CD4-positive, alpha-beta T cell treated with Interleukin-15 for 4 hours (primary cell): ENCODE measurements at places on chromosomes 12 and 14.

DNA sequence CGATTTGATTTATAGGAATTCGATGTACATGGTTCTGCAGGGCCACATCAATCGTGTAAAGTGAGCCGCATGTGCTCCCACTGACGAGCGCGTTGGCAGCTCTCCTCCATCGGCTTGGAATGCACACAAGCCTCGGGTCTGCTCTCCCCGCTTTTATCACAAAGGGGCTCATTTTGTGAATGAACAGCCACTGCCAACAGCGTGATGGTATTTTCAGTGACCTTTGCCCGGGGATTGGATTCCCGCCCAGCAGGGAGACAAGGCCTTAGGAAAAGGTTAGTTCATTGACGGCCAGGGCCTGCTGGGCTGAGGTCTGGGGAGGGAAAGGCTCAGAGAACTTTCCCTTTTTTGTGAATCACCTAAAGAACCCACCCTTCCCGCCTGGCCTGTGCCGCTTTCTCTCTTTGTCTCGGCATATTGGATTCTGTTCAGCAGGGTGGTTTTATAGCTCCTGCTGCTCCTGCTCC lies 232.1 kb downstream of the MSRB3 start:
- no peak for DNase-seq

DNA sequence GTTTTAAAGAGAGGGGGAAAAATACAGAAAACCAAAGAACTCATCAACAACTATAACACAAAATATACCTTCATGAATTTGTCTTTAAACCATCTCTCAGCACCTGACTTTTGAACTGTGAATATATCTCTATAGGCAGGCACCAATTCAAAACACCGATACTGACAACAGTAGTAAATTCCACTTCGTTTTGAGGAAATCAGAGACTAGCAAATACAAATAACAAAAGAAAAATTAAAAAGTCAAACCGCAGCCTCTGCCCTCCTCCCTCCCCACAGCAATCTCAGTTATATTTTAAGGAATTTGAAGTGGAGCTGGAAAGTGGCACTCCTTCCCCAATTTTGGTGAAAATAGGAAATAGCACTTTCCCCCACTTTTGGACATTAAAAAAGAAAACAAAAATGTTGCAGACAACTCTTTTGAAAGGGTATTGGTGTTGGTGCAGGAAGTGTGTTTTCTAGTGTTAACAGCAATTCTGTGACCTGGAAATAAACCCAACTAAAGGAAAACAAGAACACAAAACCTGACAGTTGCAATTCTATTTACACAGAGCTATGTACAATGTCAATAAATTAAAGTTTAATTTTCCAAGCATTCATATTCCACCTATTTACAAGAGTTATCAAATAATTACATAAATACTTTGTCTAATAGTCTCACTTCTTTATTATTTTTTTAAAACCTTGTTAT lies 13.5 kb downstream of the TBX3 start:
- DNase-seq, result no peak

DNA sequence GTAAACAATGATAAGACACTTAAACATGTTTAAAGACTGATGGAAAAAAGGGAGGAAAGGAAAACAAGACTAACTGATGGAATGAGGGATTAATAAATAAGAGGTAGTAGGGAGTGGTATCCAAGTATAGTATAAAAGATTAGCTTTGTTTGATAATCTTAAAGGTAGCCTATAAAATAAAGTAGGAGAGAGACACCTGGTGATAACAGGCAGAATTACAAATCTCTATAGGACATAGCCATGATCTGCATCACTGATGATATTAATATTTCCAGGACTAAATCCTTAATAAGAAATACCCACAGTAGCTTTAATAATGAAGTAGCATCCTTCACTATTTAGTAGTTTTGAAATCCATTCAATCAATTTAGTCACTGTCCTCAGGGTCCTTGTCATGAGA lies 30.4 kb downstream of the DLGAP5 start:
- peak; percentile 59 for DNase-seq

- no peak for DNase-seq
Observed at GRCh38 chr12:105280966-105281693, 45.2 kb upstream of the APPL2 start.

DNA sequence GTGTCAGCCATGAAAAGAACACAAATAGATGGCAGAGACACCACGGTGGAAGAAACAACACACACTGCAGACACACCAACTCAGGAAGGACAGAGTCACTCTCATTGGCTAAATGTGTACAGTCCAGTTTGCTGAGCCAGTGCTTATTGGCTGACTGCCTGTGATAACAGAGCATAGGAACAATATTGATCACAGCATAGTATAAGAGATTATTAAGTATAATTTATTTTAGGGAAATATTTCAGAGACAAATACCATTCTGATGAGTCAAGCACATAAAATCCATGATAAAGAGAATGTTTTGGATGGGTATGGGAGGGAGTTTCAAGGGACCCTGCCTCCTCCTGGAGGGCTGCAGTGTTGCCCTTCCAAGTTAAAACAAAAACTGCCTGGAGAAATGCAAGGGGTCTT lies 50.9 kb downstream of the BTG1 start:
- no peak for DNase-seq

DNA sequence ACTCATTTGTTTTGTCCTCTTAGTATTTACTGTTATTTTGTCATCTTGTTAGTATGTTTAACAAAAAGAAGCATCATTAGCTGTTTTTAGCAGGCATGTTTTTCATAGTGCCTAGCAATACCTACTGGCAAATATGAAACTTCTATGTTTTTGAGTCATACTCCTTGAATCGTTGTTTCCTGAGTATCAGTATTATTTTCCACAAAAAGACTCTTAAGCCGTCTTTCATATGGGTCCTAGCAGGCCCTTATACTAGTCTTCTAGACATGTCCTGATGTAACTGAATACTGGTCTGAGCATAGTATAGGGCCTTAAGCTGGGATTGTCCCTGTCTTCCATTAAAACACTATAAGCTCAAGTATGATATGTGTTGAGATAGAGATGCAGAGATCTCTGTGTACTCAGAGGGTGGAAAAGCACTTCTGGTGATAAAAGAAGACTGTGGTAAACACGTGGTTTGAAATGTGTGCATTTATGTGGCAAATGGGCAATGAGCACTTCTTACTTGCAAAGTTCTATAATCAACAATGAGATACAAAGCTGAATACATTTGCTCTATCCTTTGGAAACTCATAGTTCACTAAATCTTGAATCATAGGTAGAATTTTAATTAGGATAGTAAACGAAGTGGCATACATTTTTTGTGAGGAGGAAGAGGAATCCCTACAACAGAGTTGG lies 348.8 kb downstream of the PDZRN4 start:
- DNase-seq, result no peak

GRCh38 chr14:55097881-55098560 lies 31.0 kb upstream of the LGALS3 start:
- peak; percentile 52 for DNase-seq

DNA sequence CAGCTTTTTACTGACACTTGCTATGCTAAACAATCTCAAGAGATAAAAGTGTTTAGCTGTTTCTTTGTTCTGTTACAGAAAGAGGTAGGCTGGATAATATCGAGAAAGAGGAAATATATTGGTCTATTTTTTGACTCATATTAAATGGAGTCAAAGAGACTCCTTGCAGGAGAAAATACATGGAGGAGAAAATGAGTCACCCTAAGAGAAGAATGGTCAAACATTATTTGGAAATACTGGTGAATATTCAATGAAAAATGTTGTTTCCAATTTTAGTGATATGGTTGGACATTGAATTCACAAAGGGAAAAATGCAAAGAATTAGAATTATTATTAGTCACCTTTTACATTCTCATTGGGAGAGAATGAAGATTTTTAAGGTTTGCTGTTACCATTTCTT lies 3.2 kb downstream of the KCNJ8 start:
- no peak for DNase-seq

DNA sequence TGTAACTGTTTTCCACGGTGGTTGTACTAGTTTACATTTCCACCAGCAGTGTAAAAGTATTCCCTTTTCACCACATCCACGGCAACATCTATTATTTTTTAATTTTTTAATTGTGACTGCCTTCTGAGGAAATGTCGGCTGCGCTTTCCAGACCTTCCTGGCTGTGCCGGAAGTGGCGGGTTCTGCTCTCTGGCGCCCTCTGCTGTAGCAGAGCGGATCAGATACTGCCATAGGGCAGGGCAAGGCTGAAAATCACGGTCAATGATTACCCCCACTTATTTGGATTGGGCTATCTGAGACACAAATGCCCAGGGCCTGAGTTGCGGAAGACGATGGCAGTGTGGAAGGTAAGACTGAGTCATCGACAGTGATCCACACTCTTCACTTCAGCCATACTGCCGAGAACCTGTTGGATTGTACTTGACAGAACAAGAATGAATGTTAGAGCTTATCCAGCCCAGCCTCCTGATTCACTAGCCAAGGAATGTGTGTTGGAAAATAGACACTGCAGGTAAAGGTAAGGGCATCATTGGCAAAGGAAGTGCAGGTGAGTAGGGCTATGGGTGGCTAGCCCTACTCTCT lies 124.2 kb downstream of the NTF3 start:
- DNase-seq, result no peak

- DNase-seq, result no peak
Observed at GRCh38 chr14:58177125-58177524, 22.8 kb upstream of the ACTR10 start.

DNA sequence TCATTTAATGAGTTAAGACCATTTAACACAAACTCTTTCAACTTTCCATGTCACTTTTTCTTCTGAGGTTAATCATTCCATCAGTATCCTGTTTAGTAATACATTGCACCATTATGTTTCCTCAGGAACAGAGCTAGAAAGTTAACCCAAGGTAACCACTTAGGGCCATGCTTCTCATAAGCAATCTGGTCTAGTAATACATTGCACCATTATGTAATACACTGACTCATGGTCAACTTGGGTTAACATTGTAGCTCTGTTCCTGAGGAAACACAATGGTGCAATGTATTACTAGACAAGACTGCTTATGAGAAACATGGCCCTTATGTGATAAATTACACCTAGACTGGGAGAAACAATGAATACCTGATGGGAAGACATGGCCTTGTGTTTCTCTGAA lies 21.7 kb downstream of the ERH start:
- no peak for DNase-seq

DNA sequence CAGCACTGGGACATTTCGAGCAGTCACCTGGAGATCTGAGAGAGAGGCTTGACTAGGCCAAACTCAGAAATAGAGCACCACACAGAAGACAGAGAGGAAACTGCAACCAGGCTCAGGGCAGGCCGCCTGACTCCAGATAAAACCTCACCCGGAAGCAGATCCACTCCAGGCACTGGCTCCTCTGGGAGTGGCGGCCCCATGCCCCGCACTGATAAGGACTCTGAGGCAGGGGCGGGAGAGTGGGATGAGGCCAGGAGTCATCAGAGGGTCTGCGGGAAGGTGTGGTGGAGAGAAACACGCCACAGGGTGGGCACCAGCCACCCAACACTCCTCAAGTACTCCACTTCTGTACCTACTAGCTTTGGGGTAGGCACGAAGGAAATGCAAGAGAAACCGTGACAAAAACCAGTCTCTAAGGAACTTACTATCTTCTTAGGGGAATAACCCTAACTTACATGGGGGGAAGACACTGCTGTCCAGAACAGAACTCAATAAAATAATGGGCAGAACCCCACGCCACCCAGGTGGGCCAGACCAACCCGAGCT lies 71.3 kb downstream of the CHGA start:
- DNase-seq, result no peak

DNA sequence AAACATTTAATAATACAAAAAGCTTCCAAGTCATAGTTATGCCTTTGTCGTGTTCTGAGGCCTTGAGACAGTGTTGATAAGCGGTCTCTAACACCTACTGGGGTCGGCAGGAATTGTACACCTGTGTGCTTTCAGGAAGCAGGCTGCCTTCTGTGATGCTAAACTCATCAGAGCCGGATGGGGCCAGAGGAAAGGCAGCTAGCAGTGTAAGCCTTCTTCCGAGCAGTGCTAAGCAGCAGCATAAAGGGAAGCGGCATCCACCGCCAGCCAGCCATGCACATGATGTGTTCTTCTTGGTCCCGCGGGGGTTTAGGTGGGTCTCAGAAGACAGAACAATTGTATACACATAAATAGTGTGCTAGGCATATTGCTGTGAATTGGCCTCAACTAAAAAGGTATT lies 159.3 kb downstream of the SLC15A4 start:
- DNase-seq, result no peak

DNA sequence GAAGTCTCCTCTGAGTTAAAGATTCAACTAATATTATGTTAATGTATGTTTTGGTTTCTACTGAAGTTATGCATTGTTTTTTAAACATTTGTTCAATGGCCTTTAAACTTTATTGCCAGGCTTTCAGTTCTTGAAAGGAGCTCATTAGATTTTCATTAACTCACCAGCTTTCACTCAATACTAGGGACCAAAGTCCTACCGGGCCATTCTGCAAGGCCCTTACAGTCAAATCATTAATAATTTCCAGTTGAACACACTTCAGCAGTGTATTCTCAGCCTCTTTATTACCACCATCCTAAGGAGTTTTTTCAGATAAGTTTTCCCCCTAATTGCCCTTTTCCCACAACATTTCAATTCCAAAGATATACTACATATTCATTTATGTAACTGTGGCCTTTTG lies 409.2 kb downstream of the DIO2 start:
- no peak for DNase-seq

DNA sequence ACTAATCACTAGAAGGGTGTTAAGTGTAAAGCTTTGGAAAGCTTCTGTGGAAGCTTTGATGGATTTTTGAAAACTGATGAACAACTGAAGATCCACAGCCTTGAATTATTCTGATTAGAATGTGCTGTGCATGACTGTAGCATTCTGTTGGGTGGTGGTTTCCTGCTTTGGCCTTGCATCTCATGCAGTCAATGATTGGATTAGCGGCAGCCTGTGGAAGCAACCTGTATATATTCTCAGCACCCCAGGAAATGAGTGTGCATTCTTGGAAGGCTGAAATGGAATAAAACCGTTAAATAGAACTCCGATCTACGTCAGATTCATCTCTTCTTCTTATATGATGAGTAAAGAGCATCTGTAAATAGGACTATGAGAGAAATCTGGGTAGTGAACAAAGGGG lies 120.2 kb downstream of the SLC16A7 start:
- no peak for DNase-seq

DNA sequence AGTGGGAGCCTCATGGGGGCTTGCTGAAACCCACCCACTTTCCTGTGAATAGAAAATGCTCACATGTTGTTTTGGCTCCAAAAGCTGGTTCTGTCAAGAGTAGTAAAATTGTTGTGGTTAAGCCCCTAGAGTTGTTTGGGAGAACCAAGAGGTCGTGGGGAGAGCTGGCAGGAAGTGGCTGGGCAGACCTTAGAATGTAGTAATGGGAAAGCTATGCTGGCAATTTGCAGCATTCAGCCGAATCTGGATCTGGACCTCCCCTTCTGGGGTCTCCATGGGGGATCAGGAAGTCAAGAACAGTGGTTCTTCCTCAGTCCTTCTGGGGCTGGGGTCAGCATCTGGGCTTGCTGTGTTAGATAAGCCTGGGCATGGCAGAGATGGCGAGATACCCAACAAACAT lies 150.6 kb upstream of the TBX3 start:
- no peak for DNase-seq

GRCh38 chr12:24113701-24114100 lies 164.2 kb upstream of the SOX5 start:
- no peak for DNase-seq

- DNase-seq, result no peak
Observed at GRCh38 chr12:11749943-11750690, 100.6 kb downstream of the ETV6 start.
